ENCODE measurements at places on chromosomes 13 and 19.

DNA sequence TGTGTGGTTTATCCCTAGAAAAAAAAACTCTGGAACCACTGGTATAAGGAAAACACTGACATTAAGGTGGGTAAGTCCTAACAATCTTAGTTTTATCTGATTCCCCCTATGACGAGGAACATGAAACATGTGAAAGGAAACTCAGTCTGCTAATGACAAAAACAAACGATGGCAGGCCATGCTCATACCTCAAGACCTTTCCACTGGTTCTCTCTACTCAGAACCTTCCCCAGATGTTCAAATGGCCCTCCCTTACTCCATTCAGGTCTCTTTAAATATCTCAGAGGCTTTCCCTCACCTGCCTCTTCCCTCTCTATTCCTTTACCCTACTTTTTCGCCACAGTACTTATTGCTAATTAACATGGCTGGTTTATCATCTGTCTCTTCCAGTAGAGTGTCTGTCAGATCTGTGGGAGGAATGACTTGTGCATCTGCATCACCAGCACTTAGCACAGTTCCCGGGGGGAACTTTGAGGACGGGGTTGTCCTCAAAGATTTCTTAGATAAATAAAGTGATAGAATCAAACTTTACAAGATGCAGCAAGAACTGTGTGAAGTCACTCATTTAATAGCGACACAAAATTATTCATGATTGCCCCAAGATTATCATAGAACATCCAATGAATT, 1.5 kb downstream of the TUBGCP3 start:
- DNase-seq = no peak

DNA sequence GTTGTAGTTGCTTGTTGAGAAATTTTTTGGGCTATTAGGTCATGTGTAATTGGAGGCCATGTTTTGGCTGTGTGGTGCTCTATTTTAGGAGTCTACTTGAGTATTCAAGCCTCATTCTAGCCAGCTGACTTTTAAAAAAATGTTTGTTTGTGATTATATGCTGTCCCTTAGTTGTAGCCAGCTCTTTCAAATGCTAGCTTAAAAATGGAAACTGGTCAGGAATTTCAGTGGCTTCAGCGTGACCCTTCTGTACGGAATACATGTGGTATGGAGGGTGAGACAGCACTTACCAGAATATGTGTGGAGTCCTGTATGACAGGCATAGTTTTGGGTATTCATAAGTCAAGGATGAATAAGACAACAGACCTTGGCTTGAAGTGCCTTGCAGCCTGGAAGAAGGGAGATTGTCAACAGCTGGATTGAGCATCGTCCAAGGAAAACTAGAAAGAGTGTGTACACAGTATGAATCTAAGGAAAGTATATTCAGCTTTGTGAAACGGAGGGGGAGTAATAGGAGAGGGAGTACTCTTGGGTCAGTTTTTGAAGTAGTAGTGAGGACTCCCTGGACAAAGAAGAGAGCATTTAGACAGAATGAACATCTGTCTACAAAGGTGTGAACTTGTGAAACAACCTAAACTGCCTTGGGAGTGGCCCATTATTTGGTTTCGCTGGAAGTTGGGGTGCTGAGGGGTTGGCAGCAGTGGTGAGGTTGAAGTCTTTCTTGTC, 20.0 kb upstream of the WTIP start:
- no peak for DNase-seq

- DNase-seq = peak; percentile 82
Measured at GRCh38 chr13:50082426-50083281, 67.4 kb downstream of the KCNRG start.

- no peak for DNase-seq
Measured at GRCh38 chr13:29187584-29187983, 367.4 kb downstream of the MTUS2 start.

GRCh38 chr13:50068508-50068907, 53.3 kb downstream of the KCNRG start:
- DNase-seq = no peak

DNA sequence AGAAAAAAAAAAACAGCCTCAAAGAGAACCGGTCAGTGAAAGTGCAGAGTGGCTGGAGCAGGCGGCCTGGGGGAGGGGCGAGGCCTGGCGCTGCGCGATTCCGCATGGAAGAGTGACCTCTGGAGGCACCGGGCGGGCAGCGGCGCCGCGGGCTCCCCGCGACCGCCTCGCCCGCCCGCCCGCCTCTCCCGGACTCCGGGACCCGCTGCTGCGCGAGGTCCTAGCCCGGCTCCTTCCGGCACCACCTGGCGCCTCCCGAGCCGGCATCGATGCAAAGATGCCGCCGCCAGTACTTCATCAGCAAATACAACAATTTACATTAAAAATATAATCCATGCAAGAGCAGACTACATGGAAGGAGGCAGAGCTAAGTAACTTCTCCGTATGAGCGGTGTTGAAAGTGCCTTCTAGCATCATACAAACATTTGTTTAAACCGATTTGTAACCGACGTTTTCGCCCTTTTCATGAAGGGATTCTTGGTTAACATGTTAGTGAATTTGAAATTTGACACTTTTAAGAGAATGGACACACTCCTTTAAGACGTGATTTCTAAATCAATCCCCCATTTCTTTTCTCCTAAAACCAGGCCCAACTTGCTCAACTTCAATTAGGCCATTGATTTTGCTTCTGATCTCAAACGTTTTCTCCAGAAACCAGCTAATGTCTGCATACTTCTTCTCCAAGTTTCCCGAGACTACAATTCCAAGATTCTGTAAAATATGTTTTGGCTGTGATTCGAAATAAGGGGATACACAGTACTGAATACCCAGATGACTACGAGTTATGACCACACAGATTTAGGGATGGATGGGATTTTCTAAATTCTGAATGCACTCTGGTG, 2.1 kb downstream of the EFNB2 start:
- DNase-seq = peak; percentile 15

GRCh38 chr13:44273216-44273615, 100.4 kb upstream of the SERP2 start:
- no peak for DNase-seq

DNA sequence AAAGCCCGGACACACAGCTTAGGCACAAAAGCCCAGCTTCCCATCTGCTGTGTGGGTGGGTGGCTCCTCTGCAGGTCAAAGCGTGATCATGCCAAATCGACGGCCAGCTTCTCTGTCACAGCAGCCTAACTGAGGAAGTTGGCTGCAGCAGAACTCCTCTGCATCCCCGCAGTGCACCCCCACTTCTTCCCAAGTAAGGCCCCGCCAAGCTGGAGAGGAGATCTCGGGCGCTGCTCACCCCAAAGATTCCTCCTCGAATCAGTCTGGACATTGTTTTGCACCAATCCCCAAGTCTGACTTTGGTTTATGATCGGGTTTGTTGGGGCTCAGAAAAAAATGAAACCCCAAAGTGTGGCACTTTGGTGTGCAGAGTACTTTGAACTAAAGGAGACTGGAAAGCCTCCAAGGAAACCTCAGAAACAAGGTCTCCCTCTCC, 19.7 kb upstream of the CPB2 start:
- no peak for DNase-seq

- DNase-seq = no peak
Measured at GRCh38 chr19:2538096-2538757, 62.3 kb downstream of the GADD45B start.

All from CD4-positive, alpha-beta T cell treated with Interleukin-17A for 1 hour (primary cell).